Activated T-helper 9 cell treated with anti-CD3 and anti-CD28 coated beads, Interleukin-2, amount 50 U/mL, for 16 hours (primary cell): ENCODE measurements at places on chromosomes 5 and 9.

- no peak for DNase-seq
Measured at GRCh38 chr5:152332716-152333460, 72.2 kb downstream of the NMUR2 start.

- DNase-seq: no peak
Measured at GRCh38 chr5:25539536-25539935, 894.8 kb upstream of the CDH10 start.

- DNase-seq: no peak
Measured at GRCh38 chr9:109972026-109972882, 192.3 kb downstream of the PALM2AKAP2 start.

- DNase-seq: no peak
Measured at GRCh38 chr5:77842243-77842642, 66.1 kb upstream of the TBCA start.

DNA sequence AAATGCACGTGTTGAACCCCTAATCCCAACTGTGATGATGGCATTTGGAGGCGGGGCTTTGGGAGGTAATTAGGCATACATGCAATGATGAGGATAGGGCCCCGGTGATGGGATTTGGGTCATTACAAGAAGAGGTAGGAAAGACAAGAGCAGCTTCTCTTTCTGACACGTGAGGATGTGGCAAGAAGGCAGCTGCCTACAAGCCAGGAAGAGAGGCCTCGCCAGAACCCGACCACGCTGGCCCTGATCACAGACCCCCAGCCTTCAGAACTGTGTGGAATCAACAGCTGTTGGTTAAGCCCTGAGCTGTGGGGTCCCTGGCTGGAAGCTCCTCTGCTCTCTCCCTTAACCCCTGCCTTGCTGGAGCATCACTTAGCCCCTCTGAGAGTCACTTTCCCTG lies 57.5 kb downstream of the COL23A1 start:
- no peak for DNase-seq

DNA sequence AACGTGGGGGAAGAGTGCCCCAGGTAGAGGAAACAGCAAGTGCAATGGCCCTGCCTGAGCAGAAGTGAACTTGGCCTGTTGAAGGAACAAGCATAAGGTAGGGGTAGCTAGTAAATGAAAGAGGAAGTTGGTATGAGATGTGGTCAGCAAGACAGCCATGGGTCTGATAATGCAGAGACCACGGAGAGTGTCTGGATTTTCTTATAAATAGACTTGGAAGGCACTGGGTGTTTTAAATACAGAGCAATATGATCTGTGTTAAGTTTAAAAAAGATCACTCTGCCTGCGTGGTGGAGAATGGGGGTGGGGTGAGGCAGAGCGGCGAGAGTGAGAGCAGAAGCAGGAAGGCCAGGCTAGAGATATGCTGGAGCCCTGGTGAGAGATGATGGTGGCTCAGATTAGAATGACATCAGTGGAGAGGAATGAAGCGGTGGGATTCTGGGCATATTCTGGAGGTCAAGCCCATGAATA lies 4.2 kb downstream of the ADAM19 start:
- DNase-seq: no peak
